ENCODE measurements at places on chromosomes 3 and 15. TPM values are rescaled to one million over a fixed set of nuclear protein-coding genes. Genes with fewer than 3 reads are reported as not detected.
A peak's percentile ranks its signal among the peaks of the same experiment; 100 is the strongest.

GRCh38 chr15:83198476-83198875 lies 9.1 kb downstream of the HDGFL3 start:
- H3K4me3 ChIP-seq: no peak overlapping the region
- no peak for DNase-seq
- peaks cover 39% of the 10 kb centered on the region for H3K4me1 ChIP-seq
- H3K36me3 ChIP-seq: peaks cover 5% of the 10 kb centered on the region
- H3K27ac ChIP-seq: no peak overlapping the region

GRCh38 chr3:130969621-130970020 lies 57.0 kb downstream of the ASTE1 start:
- DNase-seq: no peak
- no peak overlapping the region for H3K4me3 ChIP-seq
- H3K27ac ChIP-seq: no peak overlapping the region

The NDN gene
- total RNA-seq: 72.7 TPM

GRCh38 chr3:169512991-169513390 lies 150.5 kb downstream of the MECOM start:
- H3K27ac ChIP-seq: no peak overlapping the region
- no peak overlapping the region for H3K4me3 ChIP-seq
- H3K4me1 ChIP-seq: peaks cover 14% of the 10 kb centered on the region
- H3K36me3 ChIP-seq: peaks cover 5% of the 10 kb centered on the region
- no peak for DNase-seq

DNA sequence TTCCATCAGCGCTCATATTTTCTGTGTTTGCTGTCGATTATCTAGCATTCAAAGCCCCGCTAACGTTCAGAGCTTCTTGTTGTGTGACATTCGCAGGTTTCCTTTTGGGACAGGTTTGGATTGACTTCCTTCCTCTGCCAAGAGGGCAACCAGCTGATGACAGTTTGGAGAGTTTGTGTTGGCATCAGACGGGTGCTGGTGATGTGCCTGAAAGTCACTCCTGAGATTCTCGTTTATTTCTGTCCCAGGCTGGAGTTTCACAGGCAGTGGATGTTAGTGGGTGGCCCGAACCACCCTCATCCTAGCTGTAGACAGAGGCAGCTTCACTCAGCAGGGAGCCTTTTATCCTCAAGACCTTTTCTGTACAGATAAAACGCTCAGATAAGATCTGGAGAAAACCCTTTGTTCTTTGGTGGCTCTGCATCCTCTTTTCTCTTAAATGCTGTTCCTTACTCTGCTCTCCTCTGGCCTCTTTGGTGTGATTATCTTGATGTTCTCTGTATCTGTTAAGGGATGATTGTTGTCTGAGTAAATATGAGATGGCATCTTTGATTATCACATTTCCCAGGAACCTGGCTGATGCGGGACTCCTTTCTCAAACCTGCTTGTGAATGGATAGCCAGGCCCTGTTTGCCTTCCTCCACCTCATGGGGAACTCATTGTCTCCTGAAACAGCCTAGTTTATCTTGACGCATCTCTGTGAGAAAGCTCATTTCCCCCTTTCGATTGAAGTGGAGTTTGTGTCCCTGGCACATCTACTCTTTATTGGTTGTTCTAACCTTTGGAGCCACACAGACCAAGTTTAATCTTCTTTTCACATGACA lies 35.9 kb downstream of the CGNL1 start:
- H3K36me3 ChIP-seq: peaks cover 6% of the 10 kb centered on the region
- H3K4me1 ChIP-seq: peaks cover 14% of the 10 kb centered on the region
- H3K27ac ChIP-seq: no peak overlapping the region
- no peak overlapping the region for H3K4me3 ChIP-seq
- DNase-seq: peak; percentile 50

- peaks cover 30% of the 10 kb centered on the region for H3K4me1 ChIP-seq
- peak overlapping the region; percentile 93 for H3K27ac ChIP-seq
- H3K36me3 ChIP-seq: peaks cover 26% of the 10 kb centered on the region
- H3K4me3 ChIP-seq: peak overlapping the region; percentile 99
- no peak for DNase-seq
These were observed 451 bp downstream of the CHCHD4 start for GRCh38 chr3:14124223-14124614.

- no peak overlapping the region for H3K4me3 ChIP-seq
- no peaks in the 10 kb centered on the region for H3K36me3 ChIP-seq
- H3K27ac ChIP-seq: no peak overlapping the region
- H3K27me3 ChIP-seq: peaks cover 9% of the 10 kb centered on the region
- DNase-seq: no peak
These were observed 300.5 kb upstream of the MME start for GRCh38 chr3:154779571-154779970.

Measured in type B pancreatic cell (in vitro differentiated cells).